Activated CD4-positive, CD25-positive, alpha-beta regulatory T cell (primary cell): ENCODE measurements at places on chromosomes 6 and 20.

GRCh38 chr6:36949636-36950035 lies 4.9 kb upstream of the PI16 start:
- DNase-seq: no peak

- DNase-seq: no peak
These were observed 101.5 kb downstream of the ARID1B start for GRCh38 chr6:156878681-156879080.

- DNase-seq: no peak
These were observed 229.7 kb upstream of the MARCKS start for GRCh38 chr6:113627480-113627879.

GRCh38 chr20:46767127-46767761 lies 57.8 kb downstream of the SLC2A10 start:
- no peak for DNase-seq

GRCh38 chr20:33401921-33402369 lies 626 bp upstream of the CDK5RAP1 start:
- DNase-seq: no peak

GRCh38 chr6:85185977-85186376 lies 263.9 kb upstream of the NT5E start:
- no peak for DNase-seq

- no peak for DNase-seq
These were observed 33.2 kb upstream of the TAF8 start for GRCh38 chr6:42017021-42017643.

DNA sequence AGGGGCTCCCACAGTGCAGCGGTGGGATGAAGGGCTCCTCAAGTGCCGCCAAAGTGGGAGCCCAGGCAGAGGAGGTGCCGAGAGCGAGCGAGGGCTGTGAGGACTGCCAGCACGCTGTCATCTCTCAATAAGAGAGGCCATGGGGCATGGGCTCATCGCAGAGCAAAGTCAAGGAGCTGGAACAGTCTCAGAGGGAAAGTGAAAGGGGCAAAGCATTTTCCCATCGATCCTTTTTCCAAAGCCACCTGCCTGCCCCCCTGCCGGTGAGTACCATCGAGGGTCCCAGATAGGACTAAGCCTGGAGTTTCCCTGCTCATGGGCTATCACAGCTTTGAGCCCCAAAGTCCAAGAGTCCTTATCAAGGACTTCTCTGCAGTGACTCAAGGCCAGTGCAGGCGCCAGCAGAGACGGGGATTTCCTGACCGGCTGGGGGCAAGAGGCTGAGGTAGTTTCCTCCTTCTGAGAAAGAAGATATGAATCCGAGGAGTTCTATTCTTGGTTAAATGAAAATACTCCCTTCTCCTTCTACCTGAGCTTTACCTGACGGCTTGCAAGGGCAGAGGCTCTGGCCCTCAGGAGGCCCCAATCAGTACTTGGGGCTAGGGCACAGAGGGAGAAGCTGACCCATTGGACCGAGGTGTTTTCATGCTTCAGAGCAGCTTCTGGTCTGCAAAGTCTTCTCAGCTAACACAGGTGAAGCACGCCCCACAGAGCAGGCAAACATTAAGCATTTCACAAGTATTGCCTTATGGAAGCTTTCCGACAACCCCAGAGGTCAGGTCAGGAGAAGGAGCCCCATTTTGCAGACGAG lies 22.6 kb downstream of the ETV7 start:
- DNase-seq: no peak

- no peak for DNase-seq
These were observed 40.2 kb upstream of the FAM50B start for GRCh38 chr6:3808759-3809514.

DNA sequence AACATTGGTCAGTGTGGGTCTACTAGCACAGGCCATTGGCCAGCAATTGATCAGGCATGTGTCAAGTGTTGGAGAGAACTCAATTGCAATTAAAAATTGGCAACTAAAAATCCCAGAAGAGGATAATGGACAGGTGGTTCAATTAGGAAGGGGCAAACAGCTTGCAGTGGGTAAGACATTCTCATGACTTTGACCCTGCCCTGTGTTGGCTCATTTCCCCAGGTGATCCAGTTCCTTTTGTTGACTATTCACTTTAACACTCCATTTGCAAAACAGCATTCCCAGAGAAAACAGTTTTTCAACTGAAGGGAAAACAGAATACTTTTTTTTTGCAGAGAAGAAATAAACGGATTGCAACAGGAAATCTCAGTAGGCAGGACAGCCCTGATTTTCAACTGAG lies 28.9 kb upstream of the SCGN start:
- DNase-seq: no peak

DNA sequence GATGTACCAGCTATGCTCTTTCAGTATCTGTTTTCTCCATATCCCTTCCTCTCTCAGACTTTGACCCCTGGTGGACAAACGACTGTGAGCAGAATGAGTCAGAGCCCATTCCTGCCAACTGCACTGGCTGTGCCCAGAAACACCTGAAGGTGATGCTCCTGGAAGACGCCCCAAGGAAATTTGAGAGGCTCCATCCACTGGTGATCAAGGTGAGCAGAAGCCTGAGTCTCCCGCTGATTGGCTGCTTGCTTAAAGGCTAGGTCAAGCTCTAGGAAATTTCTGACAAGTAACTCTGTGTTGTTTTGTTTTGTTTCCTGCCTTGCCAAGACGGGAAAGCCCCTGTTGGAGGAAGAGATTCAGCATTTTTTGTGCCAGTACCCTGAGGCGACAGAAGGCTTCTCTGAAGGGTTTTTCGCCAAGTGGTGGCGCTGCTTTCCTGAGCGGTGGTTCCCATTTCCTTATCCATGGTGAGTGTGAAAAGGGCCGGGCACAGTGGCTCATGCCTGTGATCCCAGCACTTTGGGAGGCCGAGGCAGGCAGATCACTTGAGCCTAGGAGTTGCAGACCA lies 28.6 kb downstream of the C6orf89 start:
- DNase-seq: no peak

GRCh38 chr20:25223179-25223661 lies 24.7 kb upstream of the PYGB start:
- DNase-seq: no peak

GRCh38 chr20:21357844-21358243 lies 39.5 kb downstream of the NKX2-4 start:
- DNase-seq: no peak

DNA sequence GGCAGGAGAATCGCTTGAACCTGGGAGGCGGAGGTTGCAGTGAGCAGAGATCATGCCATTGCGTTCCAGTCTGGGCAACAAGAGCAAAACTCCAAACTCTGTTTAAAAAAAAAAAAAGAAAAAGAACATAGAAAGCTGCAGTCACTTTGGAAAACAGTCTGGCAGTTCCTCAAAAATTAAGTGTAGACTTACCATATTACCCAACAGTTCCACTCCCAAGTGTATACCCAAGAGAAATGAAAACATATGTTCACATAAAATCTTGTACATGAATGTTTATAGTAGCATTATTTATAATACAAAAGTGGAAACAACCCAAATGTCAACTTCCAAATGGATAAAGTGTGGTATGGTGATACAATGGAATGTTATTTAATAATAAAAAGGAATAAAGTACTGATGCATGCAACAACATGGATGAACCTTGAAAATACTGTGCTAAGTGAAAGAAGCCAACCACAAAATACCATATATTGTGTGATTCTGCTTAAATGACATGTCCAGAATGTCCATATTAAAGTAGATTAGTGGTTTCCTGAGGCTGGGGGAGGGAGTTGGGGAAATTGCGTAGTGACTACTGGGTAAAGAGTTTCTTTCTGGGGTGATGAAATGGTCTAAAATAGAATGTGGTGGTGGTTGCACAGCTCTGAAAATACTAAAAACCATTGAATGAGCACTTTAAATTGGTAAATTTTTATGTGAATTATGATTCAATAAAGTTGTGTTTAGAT lies 62.9 kb downstream of the SUN5 start:
- no peak for DNase-seq

DNA sequence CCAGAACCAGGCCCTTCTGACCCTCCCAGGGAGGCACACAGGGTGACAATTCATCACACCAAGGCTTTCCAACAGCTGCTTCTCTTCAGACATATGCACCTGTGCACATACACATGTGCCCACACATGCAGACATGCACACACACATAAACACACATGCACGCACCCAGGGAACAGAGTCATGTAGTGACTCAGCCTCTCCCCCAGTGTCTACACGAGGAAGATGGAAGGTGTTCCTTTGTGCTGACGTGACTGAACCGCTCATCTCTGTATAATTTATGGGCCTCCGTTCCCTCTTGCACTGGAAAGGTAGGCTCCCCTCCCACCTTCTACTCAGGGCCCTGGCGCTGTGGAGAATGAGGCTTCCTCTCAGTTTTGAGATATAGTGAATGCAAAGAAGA lies 23.8 kb upstream of the PLEKHG1 start:
- DNase-seq: no peak

GRCh38 chr20:13809373-13809772 lies 24.5 kb downstream of the NDUFAF5 start:
- DNase-seq: no peak

GRCh38 chr6:43759136-43759906 lies 10.7 kb upstream of the VEGFA start:
- DNase-seq: no peak

GRCh38 chr6:6969761-6970223 lies 138.0 kb upstream of the RREB1 start:
- no peak for DNase-seq

- DNase-seq: no peak
These were observed 911.8 kb downstream of the EPHA7 start for GRCh38 chr6:92507552-92507951.

DNA sequence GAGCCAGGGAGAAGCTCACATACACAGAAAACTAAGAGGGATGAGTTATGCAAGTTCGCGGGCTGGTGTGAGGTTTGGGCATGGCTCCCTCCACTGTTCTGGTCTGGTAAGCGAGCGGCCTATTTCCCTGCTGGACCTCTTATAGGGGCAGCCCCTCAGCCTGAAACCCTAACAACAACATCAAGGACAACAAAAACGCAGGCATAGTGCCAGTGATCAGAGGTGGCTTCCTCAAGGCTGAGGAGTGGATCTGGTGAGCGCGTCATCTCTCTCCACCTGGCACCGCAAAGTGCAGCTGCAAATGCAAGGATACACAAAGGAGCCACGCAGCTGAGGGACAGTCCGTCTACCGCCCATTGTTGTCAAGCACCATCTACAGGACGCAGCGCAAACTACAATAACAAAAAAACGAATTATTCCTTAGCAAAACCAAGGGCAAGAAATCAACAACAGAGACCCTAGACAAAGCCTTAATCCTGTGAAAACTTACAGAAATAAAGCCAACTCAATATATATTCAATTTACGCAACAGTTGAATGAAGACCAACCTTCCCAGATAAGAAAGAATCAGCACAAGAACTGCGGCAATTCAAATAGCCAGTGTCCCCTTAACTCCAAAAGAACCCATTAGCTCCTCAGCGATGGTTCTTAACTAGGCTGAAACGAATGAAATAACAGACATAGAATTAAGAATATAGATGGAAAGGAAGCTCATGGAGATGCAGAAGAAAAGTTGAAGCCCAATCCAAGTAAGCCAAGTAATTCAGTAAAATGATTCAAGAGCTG lies 9.2 kb upstream of the DEFB110 start:
- DNase-seq: no peak

- DNase-seq: no peak
These were observed 404.4 kb downstream of the GJA1 start for GRCh38 chr6:121839896-121840295.

- DNase-seq: no peak
These were observed 64.1 kb downstream of the HMGN3 start for GRCh38 chr6:79170431-79170830.

DNA sequence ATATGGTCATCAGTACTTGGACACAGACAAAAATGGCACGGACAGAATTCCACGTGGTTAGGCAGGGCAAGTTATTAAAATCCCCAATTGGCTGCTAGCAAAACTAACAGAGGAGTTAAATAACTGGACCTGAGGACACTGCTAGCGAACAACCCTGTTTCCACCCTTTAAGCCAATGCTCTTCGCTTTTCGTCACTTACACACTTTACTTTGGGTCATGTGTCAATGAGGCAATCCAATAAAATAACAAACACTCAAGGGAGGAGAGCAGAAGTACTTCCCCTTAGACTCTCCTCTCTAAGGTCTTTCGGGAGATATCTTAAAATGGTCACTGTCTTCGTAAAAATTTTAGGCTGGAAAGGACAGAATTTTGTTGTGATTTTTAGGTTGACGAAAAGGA lies 68.6 kb downstream of the LCA5 start:
- no peak for DNase-seq

DNA sequence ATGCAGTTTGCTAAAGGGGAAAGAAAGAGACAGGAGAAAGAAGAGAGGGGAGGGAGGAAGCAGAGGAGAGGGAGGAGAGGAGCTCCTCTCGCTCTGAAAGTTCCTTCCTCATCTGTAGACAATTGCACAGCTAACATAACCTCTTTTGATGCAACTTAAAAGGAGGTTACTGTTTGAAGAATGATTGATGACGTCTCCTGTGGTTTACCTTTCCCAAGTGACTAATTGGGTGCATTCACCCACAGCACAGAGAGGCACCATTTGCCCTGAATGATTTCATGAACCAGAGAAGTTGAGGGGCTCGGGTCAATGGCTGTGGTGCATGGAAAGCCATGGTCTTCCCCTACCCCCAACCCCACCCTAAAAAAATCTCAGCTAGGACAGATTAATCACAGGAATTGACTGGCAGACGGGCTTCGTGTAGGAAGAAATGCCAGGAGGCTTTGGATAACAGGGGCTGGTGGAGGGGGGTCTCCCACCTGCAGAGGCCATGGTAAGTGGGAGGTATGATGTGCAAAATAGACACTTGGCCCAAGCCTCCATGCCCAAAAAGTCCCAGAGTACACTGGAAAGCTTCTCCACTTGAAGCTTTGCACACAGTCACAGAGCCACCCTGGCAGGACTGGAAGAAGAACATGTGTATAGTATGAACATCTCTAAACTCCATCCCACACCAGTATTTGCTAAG lies 213.7 kb downstream of the ANKRD60 start:
- no peak for DNase-seq
